ENCODE measurements at places on chromosomes 3 and 15.

DNA sequence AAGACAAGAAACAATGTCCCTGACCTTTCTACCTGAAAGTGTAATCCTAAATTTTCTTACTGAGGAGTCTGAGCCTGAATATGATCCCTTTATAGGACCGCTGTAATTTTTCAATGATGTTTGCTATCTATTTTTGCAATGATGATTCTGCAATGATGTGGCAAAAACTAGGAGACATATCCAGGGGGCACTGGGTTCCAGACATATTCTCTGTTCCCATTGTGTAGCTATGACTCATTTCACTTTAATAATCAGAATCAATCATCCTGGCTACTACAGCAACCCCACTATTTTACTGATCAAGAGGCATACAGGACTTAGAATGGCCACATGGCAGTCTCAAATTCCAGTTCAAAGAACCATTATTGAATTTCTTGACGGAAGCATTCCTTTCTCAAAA lies 85.9 kb downstream of the AQR start:
- no peak for DNase-seq

DNA sequence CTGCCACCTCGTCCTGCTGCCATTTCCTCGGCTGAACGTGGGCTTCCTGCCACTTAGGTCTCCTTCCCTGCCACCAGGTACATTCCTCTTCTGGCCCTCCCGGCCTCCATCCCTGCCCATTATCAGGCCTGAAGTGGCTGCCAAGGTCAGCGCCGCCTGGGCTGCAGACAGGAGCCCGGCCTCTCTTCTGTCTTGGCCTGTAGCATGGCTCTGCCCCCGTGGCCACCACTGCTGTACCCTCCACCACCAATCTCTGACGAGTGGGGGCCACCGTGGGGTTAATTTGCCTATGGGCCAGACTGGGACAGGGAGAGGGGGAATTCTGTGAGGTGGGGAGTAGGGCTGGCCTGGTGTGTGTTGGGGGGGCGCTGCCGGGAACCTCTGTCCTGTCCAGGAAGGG lies 2.0 kb upstream of the BAHD1 start:
- DNase-seq = no peak

GRCh38 chr15:90248789-90249202 lies 560 bp upstream of the TTLL13 start:
- DNase-seq = no peak

- no peak for DNase-seq
Measured at GRCh38 chr3:171688593-171688992, 121.7 kb downstream of the PLD1 start.

- no peak for DNase-seq
Measured at GRCh38 chr3:132042681-132043080, 7.9 kb upstream of the CPNE4 start.

DNA sequence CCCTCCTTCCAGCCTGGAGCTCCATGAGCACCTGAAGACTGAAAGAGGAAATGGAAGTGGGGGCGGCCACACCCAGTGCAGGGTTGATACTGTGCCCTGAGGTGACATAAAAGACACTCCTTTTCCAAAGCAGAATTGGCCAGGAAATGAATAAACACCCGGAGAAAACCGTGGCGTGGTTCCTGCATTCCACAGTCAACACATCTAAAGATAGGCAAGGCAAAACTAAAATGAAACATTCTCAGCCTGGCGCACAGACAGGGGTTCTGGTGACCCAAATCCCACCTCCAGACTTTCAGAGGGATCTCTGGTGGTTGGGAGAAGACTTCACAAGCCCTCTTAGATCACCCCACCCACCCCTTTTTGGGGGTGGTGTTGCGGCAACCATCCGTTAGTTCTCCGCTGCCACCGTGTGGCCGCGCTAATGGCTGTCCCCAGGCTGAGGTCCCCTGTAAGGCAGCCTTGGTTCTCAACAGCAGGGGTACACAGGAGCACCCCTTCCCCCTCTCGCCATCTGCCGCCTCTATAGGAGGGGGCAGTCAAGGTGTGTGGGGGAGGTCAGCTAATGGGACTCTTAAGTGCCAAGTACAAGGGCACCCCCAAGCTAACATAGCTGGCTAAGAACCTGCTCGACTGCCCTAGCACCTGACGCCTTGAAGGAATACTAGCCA lies 2.5 kb upstream of the MST1R start:
- DNase-seq = no peak

- no peak for DNase-seq
Measured at GRCh38 chr3:175655351-175655750, 796.2 kb downstream of the NAALADL2 start.

- no peak for DNase-seq
Measured at GRCh38 chr3:87298111-87298718, 21.8 kb upstream of the POU1F1 start.

DNA sequence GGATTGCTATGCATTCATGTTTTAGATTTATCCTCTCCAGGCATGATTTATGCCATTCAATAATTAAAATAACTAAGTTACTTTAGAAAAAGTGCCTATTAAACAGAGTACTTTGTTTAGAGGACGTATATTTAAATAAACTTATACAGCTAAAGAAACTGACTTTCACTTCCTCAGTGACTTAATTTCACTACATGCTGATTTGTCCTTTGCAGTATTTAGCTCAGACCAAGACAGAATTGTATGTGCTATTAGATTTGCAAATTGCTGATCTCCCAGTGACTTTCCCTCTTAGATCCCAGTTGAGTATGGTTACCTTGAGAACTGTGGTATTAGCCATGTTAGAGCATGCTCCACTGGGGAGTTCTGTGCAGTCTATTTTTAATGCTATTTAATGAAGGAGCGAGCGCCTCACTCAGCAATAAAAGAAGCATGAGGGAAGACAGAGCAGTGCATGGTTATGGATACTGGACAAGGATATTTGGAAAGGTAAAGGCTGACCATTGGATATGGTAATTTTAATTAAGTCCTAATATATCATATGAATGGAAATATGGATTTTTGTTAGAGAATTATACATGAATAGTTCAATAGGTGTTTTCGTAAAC lies 2.7 kb downstream of the ARPP21 start:
- DNase-seq = no peak

DNA sequence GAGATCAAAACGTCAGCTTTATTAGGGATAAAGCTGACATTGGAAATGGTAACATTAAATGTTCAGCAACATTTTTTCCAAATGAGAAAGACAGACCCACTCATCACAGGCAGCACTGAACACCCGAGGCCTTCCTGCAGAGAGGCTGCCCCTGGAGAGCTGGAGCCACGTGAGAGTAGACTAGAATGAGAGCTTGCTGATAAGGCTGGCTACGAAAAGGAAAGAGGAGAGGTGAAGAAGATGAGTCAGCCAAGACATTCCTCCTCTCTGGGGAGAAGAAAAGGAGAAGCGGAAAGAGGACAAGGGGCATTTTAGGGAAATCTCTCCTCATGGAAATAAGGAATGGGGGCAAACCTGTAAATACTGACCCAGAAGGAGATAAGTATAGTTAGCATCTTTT lies 7.3 kb downstream of the CYP19A1 start:
- DNase-seq = no peak

DNA sequence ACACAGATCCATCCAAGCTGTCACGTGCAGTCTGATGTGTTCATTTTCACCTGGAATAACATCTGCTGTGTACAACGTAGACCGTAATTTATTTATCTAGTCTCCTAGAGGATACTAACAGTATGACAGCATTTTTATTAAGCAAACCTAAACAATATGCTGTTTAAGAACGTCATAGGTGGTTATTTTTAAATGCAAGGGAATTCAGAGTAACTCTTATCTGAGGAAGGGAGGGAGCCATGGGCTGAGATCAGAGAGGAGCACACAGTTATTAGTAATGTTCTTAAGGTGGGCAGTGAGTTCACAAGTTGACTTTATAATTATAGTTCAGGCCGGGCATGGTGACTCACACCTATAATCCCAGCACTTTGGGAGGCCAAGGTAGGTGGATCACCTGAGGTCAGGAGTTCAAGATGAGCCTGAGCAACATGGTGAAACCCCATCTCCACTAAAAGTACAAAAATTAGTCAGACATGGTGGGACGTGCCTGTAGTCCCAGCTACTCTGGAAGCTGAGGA lies 193.6 kb downstream of the UACA start:
- no peak for DNase-seq

GRCh38 chr15:57649138-57649537 lies 57.4 kb upstream of the POLR2M start:
- no peak for DNase-seq

DNA sequence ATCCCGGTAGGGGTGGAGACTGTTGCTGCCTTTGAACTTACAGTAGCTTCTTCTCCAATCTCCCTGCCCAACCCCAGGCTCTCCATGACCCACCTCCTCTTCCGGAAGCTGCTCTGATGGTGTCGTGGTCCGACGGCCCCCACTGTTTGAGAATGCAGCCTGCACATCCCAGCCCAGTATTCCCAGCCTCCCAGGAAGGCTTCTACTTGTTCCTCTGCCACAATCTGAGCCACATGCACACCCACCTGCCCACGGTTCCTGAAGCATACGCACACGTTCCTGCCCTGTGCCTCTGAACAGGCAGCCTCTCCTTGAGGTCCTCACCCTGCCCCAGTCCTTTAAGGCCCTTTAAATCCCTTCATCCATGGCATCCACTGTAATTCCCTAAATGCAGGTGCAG lies 57.4 kb downstream of the ABTB1 start:
- DNase-seq = no peak

- no peak for DNase-seq
Measured at GRCh38 chr15:89825271-89825940, 10.8 kb upstream of the ANPEP start.

- peak; percentile 41 for DNase-seq
Measured at GRCh38 chr3:27312044-27312668, 57.0 kb downstream of the NEK10 start.

DNA sequence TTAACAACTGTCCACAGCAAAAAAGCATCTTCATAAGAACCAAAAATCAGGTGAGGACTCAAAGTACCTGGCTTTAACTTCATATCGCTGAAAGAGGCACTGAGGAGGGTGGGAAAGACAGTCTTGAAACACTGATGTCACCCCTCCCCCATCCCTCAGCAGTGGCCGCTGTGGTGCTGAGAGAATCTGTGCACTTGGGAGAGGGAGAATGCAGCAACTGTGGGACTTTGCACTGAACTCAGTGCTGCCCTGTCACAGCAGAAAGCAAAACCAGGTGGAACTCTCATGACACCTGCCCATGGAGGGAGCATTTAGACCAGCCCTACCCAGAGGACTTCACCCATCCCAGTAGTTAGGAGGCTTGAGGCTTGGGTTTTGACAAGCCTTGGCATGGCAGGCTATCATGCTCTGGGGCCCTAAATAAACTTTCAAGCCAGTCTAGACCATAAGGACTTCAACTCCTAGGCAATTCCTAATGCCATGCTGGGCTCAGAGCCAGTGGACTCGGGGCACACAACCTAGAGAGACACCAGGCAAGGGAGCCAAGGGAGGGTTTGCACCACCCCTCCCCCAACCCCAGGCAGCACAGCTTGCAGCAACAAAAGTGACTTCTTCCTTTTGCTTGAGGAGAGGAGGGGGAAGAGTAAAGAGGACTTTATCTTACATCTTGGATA lies 6.1 kb upstream of the ZSCAN2 start:
- DNase-seq = no peak

DNA sequence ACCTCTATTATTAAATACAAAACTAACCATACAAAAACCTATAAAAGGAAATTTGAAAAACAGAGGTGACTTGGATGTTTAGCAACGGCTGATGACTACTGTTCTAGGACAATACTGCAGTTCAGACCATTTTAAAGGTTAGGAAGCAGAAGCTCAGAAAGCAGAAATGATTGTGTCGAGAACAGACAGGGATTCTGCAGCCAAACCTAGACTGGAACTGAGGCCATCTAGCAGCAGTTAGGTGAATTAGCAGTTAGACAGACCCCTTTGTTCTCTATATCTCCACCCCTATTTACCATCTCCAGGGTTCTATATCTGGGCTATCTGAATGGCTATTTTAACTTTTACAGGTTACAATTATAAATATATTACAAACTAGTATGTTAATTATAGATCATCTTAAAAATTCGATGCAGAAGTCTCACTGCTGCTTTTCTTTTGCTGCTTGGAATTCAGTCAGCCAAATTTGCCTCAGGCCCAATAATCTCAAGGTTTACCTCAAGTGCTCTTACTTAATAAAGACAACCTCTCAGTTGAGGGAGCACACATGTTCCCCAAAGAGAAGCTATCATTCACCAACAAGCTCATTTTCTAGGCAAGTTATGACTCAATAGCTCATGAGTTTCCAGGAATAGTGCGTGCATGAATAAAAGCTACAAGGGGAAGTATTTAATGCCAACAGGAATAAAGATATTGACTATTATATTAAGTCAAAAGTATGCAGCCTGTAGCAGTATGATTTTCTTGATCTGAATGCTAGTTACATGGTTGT lies 9.3 kb upstream of the IL1RAP start:
- no peak for DNase-seq

GRCh38 chr3:44762690-44763089 lies 1.1 kb downstream of the KIF15 start:
- DNase-seq = no peak

DNA sequence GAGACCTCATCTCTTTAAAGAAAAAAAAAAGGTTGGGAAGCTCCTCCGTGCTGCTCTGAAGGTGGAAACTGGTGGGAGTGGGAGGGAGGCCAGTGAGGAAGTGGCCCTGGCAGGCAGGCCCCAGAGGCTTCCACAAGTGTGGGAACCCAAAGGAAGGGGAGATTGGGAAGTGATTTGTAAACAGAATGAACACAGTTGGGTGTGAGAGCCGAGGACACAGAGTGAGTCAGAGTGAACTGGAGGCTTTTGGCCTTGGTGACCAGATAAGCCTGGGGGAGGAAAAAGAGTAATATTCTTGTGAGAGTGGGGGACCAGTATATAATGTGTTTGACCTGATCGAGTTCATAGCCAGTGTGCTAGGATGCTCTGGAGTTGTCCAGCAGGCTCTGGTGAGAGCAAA lies 23.0 kb downstream of the MKRN2 start:
- no peak for DNase-seq

- no peak for DNase-seq
Measured at GRCh38 chr3:49607105-49607591, 52.9 kb downstream of the BSN start.

GRCh38 chr15:32957219-32957618 lies 237.3 kb downstream of the FMN1 start:
- no peak for DNase-seq

DNA sequence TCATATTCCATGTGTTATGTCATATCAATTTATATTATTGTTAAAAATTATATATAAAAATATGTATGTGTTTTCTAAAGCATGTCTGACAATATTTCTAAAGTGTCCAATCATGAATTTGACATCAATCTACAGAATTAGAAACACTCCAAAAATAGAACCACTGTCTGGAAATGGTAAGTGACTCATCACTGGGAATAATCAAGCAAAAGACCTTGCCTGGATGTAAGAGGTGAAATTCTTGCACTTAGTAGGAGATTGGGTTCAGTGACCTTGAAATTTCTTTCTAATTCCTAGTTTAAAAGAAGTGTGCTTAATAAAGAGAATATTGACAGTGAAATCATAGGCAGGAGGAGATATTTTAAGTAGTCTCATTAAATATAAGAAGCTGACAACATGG lies 188.8 kb downstream of the ZNF385D start:
- no peak for DNase-seq

GRCh38 chr3:183878071-183878470 lies 6.6 kb downstream of the PARL start:
- DNase-seq = no peak

GRCh38 chr3:142215106-142215505 lies 10.3 kb downstream of the GK5 start:
- no peak for DNase-seq

GRCh38 chr3:172367205-172368105 lies 80.8 kb downstream of the GHSR start:
- no peak for DNase-seq

GRCh38 chr15:46930426-46930825 lies 786.9 kb upstream of the SEMA6D start:
- DNase-seq = no peak

GRCh38 chr3:110343945-110344344 lies 727.7 kb upstream of the NECTIN3 start:
- DNase-seq = no peak

- DNase-seq = no peak
Measured at GRCh38 chr3:187838016-187838540, 92.8 kb upstream of the BCL6 start.
